ENCODE measurements at places on chromosomes 3 and 15. TPM values are rescaled to one million over a fixed set of nuclear protein-coding genes. Genes with fewer than 3 reads are reported as not detected.

Gene SCG5
- 2.5 TPM for total RNA-seq

Gene METTL6
- total RNA-seq = 16.8 TPM

Gene RSL24D1
- 61.3 TPM for total RNA-seq

Gene IL17RD
- total RNA-seq = 5.1 TPM

Gene PTPRG
- total RNA-seq = 45.5 TPM

DNA sequence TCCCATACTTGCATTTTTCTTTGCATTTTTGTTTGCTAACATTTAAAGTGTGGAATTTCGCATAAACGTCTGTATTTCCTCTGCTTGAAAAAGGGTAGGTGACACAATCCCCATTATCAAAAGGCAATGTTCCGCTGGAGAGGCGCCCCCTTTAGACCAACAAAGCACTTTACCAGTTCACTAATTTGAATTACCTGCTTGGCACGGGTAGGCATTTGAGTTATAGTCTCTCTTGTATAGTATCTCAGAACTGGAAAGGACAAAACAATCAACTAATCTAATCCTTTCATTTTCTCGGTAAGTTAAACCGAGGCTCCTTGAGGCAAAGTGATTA is 775 bp upstream of the CCDC39 start:
- DNase-seq = no peak

- no peak for DNase-seq
These were observed 178.1 kb downstream of the OPA1 start for GRCh38 chr3:193771011-193771652.

- no peak for DNase-seq
These were observed 38.7 kb downstream of the CHST2 start for GRCh38 chr3:143158014-143158988.

DNA sequence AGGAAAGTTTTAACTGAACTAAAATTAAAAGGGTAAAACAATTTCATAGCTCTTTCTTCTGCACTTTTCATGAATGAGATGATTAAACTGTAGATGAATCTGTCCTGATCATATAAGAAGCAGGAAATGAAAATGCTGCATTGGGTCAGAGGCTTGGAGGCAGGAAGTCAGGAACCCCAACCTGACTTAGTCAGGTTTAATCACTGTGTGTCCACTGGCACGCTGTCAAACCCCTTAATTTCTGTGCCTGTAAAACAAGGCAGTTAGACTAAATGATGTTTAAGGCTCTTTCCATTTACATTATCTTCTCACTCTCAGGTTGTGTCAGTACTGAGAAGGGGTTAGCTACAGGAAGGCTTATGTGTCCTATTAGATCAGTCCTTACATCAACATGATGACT is 193.3 kb upstream of the TTC14 start:
- no peak for DNase-seq

GRCh38 chr3:20344400-20344959 is 158.5 kb upstream of the SGO1 start:
- DNase-seq = no peak

GRCh38 chr3:117595615-117596014 is 886.0 kb downstream of the TUSC7 start:
- DNase-seq = no peak

GRCh38 chr3:168053115-168053514 is 42.6 kb downstream of the GOLIM4 start:
- no peak for DNase-seq

DNA sequence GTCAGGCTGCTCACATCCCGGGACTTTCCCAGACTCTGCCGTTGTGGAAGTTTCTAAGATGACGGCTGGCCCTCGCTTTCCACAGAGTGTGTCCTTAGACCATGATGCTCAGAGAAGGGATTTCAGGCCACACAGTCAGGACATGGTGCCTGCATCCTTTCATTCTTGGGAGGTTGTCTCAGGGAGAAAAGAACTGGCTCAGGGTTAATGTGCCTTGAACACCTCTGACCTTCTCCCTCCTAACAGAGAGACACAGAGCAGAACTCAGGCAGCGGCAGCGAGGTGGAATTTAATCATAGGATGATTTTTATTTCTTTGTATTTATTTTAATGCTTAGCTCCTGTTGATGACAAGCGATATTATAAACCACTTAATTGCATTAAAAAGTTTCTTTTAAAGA is 96.9 kb upstream of the ATP2B2 start:
- no peak for DNase-seq

DNA sequence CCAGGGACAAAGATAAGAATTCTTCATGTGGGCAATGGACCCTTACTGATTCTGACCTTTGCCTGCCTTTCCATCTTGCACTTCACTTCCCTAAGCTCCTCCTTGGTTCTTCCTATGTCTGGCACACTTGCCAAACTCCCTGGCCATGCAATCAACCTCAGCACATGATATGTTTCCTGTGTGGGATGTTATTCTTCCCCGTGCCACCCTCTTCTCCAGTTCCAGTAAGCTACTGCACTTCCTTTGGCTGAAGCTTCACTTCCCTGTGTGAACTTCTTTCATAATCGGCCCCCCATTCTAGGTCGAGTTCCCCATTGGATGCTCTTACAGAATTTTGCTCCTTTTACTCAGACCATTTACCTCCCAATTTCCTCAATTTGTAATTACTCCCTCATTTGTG is 10.7 kb upstream of the TASOR start:
- no peak for DNase-seq

DNA sequence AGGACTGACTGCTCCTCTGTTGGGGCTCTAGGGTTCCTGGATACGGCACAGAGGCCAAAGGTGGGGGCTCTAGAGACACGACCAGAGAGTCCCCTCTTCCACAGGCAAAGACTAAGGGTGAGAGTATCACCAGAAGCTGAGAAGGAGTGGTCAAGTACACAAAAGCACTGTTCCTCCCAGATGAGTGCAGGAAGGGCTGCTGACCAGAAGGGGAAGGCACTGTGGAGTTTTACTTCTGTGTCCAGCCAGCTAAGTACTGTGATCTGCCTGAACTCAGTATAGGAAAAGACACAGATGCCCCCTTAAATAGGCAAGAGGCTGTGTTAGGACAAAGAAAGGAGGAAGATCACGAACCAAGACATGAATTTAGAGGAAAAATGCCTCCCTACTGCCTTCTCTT is 11.7 kb downstream of the MRPS11 start:
- no peak for DNase-seq

GRCh38 chr3:11221818-11222415 is 50.3 kb upstream of the ATG7 start:
- DNase-seq = no peak

- DNase-seq = no peak
These were observed 41.6 kb downstream of the KLHL18 start for GRCh38 chr3:47324278-47324865.

DNA sequence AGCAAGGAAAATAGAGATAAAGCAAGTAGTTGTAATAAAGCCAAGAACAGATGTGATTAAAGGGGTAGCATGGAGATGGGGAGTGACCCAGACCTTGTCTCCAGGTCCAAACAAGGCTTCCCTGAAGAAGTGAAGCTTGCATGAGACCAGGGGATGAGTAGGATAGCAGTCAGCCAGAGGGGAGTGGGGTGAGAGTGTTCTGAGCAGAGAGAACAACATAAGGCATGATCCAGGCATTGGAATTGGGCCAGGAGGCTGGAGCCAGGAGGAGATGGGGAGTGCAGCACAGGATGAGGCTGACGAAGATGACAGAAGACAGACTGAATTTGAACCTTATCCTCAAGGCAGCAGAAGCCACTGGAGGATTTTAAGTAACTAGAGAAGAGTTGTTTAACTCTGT is 7.2 kb downstream of the TMOD2 start:
- DNase-seq = no peak
